Hematopoietic multipotent progenitor cell treated with erythropoietin and hydrocortisone succinate and interleukin-3 and kit ligand, for 15 days (in vitro differentiated cells): ENCODE measurements at places on chromosomes 11 and 22.

DNA sequence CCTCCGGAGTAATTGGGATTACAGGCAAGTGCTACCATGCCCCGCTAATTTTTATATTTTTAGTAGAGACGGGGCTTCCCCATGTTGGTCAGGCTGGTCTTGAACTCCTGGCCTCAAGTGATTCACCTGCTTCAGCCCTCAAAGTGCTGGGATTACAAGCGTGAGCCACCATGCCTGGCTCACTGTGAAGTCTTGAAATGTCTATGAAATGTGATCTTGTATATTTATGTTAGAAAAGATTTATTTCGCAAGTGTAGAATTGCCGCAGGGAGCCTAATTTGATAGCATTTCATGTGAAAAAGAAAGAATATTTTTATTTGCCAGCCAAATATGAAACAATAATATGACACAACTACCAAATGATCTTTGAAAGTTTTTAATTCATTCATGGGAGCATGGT, 52.1 kb downstream of the GRAMD1B start:
- no peak for DNase-seq

GRCh38 chr11:6067502-6067901, 36.9 kb upstream of the OR56A1 start:
- no peak for DNase-seq

DNA sequence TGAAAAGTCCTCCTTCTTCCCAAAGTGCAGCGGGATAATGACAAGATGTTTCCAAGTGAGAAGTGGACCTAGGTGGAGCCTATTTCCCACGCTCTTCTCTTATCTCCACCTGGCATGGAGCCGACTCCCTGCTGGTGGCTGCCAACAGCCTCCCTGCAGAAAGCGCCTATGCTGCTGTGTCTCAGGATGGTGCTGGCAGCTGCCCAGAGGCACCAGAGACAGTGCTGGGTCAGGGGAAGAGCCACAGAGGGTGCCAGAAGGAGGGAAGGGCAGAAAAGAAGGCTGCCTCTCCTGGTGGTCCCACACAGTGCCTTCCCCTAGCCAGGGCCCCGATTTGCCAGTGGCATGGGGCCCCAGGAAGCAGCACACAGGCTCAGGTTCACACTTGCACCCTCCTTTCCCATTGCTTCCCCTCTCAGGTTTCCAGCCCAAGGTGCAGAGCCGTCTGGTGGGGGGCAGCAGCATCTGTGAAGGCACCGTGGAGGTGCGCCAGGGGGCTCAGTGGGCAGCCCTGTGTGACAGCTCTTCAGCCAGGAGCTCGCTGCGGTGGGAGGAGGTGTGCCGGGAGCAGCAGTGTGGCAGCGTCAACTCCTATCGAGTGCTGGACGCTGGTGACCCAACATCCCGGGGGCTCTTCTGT, 19.0 kb downstream of the CD5 start:
- DNase-seq = peak; percentile 39

DNA sequence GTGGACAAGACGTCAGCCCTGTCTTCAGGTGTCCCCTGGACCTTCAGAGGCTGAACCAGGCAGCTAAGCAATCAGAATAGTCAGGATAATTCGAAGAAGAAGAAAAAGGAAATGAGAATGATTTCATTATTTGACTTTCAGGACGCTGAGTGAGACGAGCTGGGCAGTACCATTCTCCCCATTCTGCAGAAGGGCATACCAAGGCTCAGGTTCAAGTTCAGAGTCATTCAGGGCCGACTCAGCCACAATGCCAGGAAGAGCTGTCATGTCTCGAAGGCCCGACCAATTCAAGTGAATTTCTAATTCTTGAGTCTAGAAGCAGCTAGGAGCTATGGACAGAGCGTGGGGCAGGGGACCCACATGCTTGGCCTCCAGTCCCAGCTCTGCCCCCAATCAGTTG, 33.8 kb upstream of the CD82 start:
- no peak for DNase-seq

DNA sequence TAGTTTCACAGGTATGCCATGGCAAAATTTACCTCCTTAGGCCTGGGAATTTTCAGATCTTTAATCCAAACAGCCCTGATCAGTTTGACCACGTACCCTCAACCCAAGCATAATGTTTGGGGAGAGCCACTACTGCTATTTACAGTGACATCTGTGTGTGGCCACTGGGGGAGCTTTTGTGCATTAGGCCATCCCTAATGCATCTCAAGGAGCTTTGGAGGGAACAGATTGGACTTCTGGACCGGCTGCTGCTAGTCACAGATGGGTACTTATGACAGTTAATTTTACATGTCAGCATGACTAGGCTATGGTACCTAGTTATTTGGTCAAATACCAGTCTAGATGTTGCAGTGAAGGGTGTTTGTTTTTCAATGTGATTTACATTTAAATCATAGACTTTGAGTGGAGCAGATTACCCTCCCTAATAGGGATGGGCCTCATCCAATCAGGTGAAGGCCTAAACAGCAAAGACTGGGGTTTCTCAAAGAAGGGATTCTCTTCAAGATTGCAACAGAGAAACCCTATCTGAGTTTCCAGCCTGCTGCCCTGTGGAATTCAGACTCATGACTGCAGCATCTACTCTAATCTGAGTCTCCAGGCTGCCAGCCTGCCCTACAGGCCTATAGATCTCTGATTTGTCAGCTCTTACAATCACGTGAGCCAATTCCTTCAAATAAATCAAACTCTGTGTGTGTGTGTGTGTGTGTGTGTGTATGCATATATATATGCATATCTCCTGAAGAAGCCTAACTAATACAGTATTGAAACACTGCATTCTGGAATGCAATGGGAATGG, 38.0 kb upstream of the GALNT18 start:
- DNase-seq = no peak

DNA sequence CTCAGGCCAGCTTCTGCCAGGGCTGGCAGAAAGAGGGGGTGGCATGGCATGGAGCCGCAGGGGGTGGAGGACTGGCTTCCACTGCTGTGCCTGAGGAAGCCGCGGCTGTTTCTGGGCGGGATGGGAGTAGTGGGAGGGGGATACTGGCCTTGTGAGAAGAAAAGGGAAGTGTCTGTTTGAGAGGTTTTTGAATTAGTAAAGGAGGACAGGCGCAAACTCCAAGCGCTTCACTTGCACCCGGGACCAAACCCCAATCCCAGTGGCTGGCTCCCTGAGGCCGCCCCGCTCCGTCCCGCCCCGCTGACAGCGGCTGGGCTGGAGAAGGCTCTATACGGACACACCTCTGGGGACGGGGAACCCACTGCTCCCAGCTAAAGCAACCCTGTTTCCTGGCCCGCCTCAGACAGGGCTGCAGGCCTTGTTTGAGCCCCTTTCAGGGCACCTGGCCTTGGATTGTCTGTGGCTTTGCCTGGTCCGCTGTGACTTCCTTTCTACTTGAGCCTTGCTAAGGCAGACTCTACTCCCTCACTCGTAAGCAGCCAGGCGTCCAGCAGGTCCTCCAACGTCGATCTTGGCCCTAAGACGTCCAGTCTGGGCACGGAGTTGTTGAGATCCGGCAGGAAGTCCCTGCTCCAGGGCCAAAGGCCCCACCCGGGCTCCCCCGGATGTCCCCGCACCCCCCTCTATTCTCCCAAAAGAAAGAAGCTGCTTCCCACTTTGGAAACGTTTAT, 2.2 kb downstream of the APOA1 start:
- DNase-seq = no peak

GRCh38 chr11:77055101-77055561, 11.6 kb upstream of the CAPN5 start:
- DNase-seq = no peak

GRCh38 chr11:72723508-72723907, 28.7 kb downstream of the ARAP1 start:
- peak; percentile 20 for DNase-seq
